Activated T-cell treated with anti-CD3 and anti-CD28 coated beads, Interleukin-2, amount 50 U/mL, for 72 hours (primary cell): ENCODE measurements at places on chromosomes 2 and 18.

DNA sequence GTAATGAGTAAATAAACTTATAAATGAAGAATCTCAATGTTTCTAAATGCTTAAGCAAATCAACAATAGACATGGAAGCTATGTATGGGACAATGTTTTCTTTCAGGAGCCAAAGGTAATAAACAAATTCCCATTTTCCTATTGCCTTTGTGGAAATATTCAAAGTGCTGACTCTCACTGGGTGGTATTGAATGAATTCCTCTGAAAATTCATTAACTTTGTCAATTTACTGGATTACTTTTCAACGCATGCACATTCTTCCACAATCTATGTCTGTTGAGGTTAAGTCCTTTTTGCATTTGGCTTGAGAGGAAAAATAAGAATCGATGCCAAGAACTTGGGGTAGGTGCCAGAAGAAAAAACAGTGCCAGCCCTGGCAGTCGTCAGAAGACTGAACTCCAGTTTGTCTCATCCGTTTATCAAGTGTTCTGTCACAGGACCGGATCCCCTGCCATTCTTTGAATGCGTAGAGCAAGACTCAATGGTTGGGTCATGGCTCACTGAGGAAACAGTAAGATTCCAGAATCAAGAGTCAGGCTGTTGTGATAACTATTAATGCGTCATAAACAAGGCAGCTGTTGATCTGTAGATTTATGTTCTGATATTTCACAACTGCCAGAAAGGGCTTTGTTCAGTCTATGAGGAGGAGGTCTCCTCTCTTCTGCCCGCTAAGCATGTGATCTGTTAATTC lies 133.3 kb downstream of the GFPT1 start:
- DNase-seq, result no peak
- H3K36me3 ChIP-seq, result no peaks in the 10 kb centered on the region
- no peak overlapping the region for H3K27ac ChIP-seq
- H3K4me3 ChIP-seq, result no peak overlapping the region

- no peaks in the 10 kb centered on the region for H3K4me1 ChIP-seq
- no peak for DNase-seq
- H3K27ac ChIP-seq, result no peak overlapping the region
- H3K36me3 ChIP-seq, result peaks cover 12% of the 10 kb centered on the region
- no peaks in the 10 kb centered on the region for H3K27me3 ChIP-seq
These were observed 111.3 kb downstream of the ARHGEF4 start for GRCh38 chr2:130947967-130948366.

DNA sequence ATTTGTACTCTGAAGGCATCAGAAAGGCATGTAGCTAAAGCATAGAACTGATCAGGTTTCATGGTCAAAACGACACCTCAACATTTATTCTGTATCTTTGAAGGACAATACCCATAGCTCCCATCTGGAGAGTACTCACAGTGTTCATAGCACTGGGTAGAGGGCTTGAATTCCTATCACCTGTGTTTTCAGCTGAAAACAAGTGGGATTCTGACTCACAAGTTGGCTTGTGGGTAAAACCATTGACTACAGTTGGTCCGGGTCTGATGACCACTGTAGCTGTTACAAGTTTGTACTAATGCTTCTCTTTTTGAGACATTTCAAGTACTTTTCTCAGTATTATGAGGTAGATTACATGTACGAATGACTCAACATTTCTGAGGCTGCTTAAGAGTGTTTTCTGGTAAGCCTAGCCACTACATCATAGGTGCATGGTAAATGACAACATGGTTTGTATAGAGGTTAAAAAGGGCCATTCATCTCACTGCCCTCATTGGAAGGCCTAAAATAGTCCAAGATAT lies 68.6 kb upstream of the PELI1 start:
- peak; percentile 77 for DNase-seq
- H3K36me3 ChIP-seq, result peaks cover 10% of the 10 kb centered on the region
- H3K27ac ChIP-seq, result peak overlapping the region; percentile 100
- peaks cover 89% of the 10 kb centered on the region for H3K4me1 ChIP-seq

DNA sequence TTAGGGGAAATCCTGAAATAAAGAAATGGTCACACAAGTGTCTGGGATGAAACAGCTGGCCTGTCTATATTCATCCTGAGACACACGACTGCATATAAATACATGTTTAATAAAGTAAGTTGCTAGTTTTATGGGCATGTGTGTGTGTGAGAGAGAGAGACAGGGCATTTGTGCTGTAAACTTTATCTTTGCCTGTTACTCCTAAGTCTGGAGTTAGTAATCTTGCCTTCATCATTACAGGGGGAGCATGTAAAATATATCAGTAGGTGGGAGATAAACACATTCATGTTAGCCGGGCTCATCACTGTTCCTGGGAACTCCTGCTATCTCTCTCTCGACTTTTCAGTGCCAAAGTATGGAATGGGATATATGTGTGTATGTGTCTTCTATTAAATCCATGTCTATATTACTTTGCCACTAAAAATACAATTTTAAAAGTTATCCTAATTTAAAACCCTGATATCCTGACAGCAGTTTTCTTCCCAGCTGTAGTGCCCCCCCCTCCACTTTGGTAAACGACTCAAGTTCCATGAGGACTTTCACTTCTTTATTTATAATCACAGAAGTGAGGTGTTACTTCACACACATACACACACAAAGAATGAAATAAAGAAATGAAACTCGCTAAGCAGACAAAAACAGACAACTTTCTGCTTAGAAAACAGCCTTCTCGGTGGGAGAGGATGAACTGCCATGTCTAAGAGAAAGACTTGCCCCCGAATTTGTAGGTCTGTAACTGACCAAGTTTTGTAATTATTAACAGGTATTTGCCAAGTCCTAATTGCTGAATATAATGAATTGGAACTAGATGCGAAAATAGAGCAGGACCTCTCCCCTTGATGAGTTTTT lies 947 bp downstream of the ZEB2 start:
- H3K36me3 ChIP-seq, result peaks cover 10% of the 10 kb centered on the region
- no peak overlapping the region for H3K4me3 ChIP-seq
- peaks cover 38% of the 10 kb centered on the region for H3K27me3 ChIP-seq
- peaks cover 30% of the 10 kb centered on the region for H3K4me1 ChIP-seq
- DNase-seq, result no peak
- no peak overlapping the region for H3K27ac ChIP-seq

DNA sequence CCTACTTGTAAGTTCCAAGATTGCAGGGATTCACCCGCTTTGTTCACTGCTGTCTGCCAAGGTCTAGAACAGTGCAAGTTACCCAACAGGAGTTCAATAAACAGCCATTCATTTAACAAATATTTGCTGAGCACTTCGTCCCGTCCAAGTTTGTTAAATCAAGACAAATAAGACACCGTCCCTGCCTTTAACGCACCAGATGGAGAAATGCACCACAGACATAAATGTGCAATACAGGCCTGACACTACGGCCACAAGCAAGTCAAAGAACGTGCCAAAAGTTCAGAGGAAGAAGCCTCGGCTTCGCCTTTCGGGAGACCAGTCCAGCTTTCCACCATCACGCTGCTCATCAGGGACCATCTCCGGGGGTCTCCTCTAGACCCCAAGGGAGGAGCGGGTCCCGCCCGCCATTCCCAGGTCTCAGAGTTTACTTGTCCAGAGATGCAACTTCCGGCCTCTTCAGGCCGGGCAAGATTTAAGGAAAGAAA lies 429 bp downstream of the C2orf76 start:
- peaks cover 11% of the 10 kb centered on the region for H3K36me3 ChIP-seq
- H3K4me1 ChIP-seq, result peaks cover 42% of the 10 kb centered on the region
- H3K4me3 ChIP-seq, result peak overlapping the region; percentile 87
- peak; percentile 8 for DNase-seq
- peak overlapping the region; percentile 89 for H3K27ac ChIP-seq

- H3K4me3 ChIP-seq, result no peak overlapping the region
- DNase-seq, result no peak
- H3K27ac ChIP-seq, result no peak overlapping the region
- peaks cover 29% of the 10 kb centered on the region for H3K27me3 ChIP-seq
- peaks cover 5% of the 10 kb centered on the region for H3K4me1 ChIP-seq
These were observed 5.7 kb downstream of the DYSF start for GRCh38 chr2:71459084-71459431.

GRCh38 chr2:54824567-54824966 lies 101.1 kb downstream of the EML6 start:
- no peak for DNase-seq
- H3K36me3 ChIP-seq, result no peaks in the 10 kb centered on the region
- H3K4me3 ChIP-seq, result no peak overlapping the region
- H3K27ac ChIP-seq, result no peak overlapping the region
- H3K27me3 ChIP-seq, result peaks cover 6% of the 10 kb centered on the region
- H3K4me1 ChIP-seq, result no peaks in the 10 kb centered on the region
